Stimulated activated CD8-positive, alpha-beta memory T cell treated with anti-CD3 and anti-CD28 coated beads, Interleukin-7, amount 100 ng/mL, for 48 hours (primary cell): ENCODE measurements at places on chromosomes 2 and 18.
A peak's percentile ranks its signal among the peaks of the same experiment; 100 is the strongest.

DNA sequence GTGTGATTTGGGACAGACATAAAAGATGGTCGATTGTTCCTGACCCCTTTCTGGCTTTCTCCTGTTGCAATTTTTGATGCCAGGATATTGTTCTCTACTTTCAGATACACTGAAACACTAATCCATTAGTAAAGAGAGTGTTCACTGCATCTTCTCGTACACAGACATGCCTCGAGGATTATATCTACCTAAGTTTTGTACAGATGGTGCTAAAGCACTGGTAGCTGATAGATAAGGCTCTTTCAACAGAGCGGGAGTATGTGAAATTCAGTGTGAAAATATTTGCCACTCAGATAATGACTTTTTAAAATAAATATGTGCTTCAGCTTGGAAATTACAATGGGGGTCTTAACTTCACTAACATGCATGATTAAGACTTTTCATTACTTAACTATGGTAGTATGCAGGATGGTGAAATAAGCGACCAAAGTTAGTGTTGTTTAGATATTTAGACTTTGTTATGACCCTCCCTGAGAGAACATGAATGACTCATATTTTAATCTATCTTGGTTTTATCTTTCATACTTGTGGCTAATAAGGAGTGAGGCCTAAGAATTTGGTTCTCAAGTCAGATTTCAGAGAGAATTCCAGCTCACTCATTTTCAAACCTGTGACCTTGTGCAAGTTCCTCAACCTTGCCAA, 474.9 kb downstream of the NRXN1 start:
- DNase-seq = no peak

DNA sequence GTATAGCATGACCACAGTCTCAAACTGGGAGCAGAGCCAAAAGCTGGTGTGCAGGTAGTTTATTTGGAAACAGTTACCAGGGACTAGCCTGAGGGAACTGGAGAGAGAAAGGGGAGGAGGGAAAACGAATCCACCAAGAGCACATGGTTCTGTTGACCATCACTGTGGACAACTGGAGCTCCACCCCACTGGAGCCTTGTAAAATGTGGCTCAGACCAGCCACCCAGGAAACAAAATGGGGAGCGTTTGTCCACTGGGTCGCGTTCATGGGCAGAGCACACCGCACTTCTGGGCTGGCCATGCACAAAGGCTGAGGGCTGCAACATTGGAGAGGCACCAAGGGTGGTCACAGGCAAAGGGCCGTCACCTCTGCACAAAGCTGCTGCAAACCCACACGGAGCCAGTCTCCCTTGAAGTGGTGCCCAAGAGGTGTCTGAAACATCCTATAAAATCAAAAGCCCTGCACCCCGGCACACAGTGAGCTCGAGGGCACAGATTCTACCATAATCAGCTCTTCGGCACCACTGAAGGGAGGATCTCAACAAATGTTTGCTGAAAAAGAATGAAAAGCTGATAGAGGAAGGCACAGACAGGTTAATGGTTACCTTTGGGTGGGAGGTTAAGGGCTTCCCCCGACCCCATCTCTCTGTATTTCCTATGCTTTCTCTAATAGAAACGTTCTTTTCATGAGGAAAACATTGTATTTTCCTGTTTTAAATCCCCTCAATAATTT, 192.9 kb downstream of the INHBB start:
- no peak for DNase-seq

GRCh38 chr2:191740016-191740419, 62.1 kb downstream of the NABP1 start:
- peak; percentile 1 for DNase-seq

- DNase-seq = no peak
These were observed 8.3 kb upstream of the DNAH7 start for GRCh38 chr2:196076778-196077568.

GRCh38 chr2:140526575-140526974, 1604.2 kb downstream of the LRP1B start:
- no peak for DNase-seq

- no peak for DNase-seq
These were observed 3.1 kb downstream of the ALPK2 start for GRCh38 chr18:58625839-58626238.

- DNase-seq = no peak
These were observed 105.8 kb upstream of the LYPD6 start for GRCh38 chr2:149224543-149224942.

DNA sequence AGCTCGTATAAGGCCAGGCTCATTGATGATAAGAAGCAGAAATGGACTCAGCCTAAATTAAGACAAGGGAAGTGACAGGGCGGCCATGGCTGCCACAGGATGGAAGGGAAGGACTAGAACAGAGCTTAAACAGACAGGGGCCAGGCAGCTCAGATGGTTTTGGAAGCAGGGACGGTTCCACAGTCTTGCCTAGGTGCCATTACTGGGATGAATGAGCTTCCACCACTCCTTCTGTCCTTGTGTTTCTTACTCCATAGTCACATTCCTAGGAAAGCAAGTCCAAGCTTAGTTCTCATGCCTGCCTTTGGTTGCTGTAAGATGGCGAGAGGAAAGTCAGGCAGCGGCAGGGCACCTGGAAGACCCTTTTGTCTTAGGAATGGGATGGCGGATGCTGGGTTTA, 11.9 kb downstream of the GNLY start:
- DNase-seq = no peak

- no peak for DNase-seq
These were observed 113.1 kb upstream of the SRD5A2 start for GRCh38 chr2:31693882-31694281.

GRCh38 chr2:156323754-156324153, 8.8 kb downstream of the NR4A2 start:
- DNase-seq = no peak

DNA sequence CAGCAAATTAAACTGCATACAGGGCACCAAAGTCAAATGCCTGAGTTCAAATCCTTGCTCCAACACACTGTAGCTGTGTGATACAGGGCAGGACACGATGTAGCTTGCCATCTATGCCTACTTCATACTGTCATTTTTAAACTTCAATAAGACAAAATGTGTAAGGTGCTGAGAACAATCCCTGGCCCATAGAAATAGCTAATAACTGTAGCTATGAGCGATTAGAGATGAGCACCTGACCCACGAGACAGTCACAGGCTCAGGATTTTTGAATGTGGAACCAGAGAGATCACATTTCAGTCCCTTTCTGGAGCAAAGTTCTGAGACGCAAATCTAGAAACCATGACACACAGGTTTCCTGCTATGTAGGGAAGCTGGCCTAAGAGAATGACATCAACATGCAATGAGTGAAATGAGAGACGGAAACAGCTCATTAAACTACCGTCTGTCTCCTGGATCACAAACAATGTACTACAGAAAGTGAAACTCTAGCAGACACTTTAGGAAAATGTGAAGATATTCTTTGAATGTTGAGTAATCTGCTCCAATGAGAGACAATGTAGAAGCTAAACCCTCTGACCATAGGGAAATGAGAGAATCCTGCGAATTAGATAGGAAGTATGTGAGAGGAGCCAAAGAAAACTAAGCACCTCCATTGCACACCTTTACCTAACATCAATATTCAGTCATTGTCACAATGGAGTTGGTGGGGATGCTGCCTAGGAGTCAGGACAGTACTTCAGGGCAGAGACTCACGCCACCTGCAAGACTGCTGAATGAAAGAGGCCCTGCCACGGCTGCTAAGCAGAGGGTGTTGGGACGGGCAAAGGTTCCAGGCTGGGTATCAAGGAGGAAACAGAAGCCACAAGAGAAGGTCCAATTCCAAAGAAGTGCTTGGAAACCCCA, 25.5 kb downstream of the B4GALT6 start:
- no peak for DNase-seq

- DNase-seq = no peak
These were observed 138.2 kb downstream of the VAPA start for GRCh38 chr18:10051877-10052631.
